AG08396 (cell line): ENCODE measurements at places on chromosomes 6 and 20.

DNA sequence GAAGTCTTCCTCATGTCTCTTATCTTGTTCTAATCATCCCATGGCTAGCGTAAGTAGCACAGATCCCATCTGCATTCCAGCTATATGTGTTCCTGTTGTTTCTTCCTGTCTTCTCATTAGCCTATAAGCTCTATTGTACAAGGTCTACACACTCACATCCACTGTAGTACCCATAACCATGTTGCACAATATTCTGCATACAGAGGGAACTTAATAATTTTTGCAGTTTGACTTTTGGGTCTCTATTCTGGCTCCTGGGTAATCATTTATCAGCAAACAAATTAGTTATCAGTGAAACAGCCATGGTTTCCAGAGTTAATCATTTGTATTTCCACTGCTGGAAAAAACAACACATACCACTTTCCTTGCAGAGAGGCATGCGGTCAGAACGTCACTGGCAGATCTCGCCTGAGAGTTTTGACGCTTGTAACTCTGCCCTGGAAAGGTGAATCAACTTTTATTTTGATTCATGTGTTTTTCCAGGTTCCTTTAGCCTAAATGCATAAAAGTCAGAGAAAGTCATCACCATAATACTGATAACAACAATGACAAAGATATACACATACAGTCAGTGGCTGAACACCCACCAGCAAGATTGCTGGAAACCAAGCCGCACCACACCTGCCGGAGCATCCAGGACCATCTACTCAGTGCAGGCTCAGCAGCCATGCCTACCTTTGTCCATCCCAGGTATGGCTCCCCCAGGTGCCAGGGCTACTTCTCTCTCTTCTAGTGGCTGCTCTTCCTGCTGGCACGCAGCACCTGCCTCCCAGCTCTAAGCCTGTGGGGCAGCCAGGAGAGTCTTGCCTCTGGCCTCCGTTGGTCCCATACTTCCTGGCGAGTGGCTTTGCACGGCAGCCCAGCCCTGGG lies 158.2 kb downstream of the QRSL1 start:
- no peak for DNase-seq

GRCh38 chr20:36991703-36992102 lies 40.2 kb upstream of the SAMHD1 start:
- no peak for DNase-seq

DNA sequence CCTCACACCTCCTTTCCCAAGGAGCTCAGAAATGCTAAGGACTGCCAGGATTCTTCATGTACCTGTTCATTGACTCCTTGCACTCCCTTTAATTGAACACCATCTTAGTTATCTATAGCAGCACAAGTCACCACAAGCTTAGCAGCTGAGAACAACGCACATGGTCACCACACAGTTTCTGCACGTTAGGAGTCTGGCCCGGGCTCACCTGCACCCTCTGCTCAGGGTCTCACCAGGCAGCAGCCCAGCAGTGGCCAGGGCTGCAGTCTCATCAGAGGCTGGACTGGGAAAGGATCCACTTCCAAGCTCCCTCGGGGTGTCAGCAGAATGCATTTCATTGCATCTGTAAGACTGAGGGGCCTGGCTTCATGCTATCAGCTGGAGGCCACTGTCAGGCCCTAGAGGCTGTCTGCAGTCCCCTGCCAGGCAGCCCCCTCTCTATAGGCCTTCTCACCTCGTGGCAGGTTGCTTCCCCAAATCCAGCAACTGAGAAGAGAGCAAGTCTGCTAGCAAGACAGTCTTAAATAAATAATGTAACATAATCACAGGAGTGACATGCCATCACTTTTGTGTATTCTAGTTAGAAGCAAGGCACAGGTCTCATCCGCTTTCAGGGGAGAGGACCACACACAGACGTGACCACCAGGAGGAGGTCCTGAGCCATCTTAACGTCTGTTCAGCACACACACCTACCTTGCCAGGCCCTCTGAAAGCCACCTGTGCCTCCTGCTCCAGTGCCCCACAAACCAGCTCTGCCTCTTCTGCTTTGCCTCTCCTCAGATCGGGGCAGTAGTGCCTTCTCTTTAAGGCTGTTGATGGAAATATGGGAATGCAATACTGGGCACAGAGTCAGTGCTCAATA lies 165.2 kb upstream of the CST7 start:
- no peak for DNase-seq

DNA sequence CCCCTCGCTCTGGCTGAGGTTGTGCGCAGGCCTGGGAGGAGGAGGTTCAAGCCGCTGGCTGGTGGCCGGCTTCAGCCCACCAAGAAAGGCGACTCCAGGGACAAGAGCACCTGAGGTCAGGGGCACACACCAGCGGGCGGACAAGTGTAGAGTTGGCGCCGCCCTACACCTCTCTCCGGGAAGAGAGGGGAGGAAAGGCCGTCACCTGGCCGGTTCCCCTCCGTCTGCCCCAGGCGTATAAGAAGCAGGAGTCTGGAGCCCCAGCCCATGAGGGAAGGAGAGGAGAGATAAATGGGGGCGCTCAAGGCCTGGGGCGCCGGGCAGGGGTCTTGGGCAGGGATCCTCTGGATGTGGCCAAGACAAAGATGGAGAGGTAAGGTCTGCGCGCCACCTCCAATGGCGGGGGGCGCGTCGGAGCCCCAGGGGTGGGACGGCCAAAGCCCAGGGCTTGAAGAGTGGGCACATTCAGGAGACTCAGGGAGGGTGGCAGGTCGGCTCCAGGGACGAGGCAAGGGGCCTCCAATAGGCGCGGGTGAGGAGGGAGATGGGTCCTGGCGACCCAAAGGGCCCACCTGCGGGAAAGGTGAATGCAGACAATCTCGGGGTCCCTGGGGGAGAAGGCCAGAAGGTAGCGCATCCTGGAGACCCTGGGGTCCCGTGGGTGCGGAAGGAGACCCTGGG lies 826 bp downstream of the RIMS4 start:
- no peak for DNase-seq

- no peak for DNase-seq
These were observed 43.7 kb downstream of the GRM4 start for GRCh38 chr6:34102099-34102656.

DNA sequence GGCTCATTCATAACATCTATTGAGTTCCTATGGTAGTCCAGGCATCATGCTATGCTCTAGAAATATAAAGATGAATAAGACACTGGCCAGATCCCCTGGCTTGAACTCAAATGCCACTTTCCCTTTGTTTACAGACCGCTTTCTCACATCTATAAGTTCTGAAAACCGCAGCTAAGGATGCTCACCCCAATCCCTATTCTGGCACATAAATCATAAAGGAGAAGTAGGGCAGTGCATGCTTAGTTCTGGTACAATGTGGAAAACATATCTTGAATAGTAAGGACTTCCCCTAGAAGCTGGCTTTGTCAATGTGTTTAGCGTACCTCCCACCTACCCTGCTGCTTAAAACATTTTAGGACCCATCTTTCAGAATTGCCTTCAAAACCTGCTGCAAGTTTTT lies 26.4 kb downstream of the MRS2 start:
- no peak for DNase-seq

GRCh38 chr20:63321148-63321831 lies 28.3 kb downstream of the COL20A1 start:
- DNase-seq = peak; percentile 79

GRCh38 chr6:118905851-118906250 lies 11.9 kb downstream of the ASF1A start:
- no peak for DNase-seq

DNA sequence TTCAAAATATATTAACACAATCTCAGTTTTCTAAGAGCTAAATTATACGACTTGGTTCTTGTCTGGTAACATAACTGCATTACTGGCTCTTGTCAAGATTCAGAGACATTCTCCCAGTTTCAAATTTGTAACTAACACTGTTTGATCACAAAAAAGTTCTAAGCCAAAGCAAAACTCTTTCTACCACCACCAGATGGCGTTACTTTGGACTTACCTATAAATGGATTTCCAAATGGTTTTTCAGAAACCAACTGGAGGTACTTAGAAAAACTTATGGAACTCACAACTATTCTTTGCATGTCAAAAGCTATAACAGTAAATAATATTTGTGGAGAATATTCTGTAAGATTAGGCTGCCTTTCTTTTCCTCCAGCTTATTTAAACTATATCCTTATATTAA lies 34.2 kb upstream of the GFRAL start:
- no peak for DNase-seq

DNA sequence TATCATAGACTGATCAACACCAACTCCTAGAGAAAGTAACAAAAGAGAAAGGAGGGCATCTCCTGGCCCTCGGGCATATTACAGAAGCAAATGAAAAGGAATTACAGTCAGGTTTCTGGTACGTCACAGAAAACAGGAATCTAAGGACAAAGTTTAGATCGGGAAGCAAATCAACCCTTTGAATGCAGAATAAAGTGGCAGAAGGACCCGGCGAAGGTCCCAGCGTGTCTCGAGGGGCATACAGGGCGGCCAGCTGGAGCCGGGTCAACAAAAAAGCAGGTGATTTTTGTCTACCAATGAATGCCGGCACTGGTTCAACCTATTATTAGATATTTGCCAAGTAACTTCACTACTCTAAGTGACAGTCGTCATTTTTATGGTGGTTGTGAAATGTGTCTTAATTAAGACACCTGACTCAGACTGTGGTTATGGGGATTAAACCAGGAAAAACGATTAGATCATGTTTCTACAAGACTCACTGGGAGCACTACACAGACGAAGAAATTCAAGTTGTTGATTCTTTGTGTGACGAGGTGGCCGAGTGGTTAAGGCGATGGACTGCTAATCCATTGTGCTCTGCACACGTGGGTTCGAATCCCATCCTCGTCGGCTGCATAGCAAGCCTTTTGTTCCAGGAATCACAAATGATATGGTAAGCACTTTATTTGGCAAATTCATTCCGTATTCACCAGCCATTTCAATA lies 12.4 kb upstream of the ZSCAN9 start:
- peak; percentile 82 for DNase-seq

DNA sequence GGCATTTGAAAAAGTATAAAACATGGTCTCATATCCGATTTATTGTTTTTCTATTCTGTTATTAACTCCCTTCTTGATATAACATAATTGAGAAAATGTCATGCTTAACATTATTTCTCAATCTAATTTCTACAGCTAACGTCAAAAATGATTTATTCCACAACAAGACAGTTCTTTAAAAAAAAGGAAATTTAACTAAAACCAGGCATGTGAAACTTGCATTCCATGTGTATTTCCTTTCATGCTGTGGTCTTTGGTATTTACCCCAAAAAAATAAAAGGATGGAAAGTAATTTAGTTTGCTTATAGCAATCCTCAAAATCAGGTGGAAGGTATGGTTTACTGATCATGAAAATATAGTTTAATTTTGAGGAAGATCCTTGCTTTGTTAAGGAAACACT lies 142.8 kb downstream of the COL21A1 start:
- no peak for DNase-seq

DNA sequence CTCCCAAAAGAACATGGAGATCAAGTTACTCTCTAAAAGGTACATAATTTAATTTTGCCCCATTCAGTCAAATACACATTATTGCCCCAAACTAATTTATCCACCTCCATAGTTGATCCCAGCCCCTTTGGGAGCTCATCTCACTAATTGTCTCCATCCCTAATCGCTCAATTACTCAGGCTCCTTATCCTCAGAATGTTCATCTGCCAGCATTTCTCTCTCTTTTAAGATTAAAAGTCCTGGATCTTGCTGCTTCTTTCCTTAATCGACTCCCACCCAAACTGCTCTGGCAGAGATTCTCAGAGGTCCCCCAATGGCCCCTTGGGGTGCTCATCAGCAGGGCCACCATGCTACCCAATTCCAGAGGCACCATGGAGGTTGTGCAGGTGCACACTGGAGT lies 18.4 kb upstream of the NNAT start:
- no peak for DNase-seq

GRCh38 chr20:53036992-53037391 lies 64.8 kb downstream of the TSHZ2 start:
- no peak for DNase-seq

- no peak for DNase-seq
These were observed 18.3 kb downstream of the SERPINB9 start for GRCh38 chr6:2884804-2885203.

DNA sequence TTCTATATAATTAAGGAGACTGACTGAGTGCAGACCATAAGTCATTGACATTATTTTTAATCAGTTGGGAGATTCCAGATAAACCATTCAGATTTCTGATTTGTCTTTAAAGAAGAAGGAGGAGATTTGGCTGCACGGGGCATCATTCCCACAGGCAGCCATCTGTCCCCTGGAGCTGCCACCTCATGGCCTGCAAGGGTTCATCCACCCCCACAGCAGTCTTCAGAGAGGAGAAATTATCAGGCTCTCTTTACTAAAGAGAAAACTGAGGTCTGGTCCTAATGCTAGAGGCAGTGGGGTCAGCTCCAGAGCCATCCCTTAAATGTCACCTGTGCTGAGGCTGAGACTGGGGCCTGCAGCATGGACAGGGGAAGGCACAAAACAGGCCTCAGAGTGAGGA lies 501.3 kb upstream of the SULF2 start:
- DNase-seq = no peak

- DNase-seq = no peak
These were observed 370.8 kb upstream of the JARID2 start for GRCh38 chr6:14874975-14875480.

DNA sequence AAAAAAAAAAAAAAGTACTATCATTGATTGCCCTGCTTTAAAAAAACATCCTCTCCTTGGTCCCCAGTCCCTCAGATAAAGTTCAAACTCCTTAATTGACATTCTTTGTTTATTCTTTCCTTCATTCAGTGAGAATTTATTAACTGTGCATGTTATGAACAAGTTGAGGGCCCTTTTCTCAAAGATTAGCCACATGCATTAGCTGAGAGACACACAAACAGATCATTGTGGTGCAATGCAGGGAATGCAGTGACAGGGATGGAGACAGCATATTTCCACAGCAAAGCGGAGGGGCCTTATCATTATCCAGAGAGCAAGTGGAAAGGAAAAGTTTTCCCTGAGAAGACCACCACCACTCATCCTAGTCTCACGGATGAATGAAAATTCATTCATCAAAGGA lies 21.9 kb upstream of the IPCEF1 start:
- peak; percentile 20 for DNase-seq

DNA sequence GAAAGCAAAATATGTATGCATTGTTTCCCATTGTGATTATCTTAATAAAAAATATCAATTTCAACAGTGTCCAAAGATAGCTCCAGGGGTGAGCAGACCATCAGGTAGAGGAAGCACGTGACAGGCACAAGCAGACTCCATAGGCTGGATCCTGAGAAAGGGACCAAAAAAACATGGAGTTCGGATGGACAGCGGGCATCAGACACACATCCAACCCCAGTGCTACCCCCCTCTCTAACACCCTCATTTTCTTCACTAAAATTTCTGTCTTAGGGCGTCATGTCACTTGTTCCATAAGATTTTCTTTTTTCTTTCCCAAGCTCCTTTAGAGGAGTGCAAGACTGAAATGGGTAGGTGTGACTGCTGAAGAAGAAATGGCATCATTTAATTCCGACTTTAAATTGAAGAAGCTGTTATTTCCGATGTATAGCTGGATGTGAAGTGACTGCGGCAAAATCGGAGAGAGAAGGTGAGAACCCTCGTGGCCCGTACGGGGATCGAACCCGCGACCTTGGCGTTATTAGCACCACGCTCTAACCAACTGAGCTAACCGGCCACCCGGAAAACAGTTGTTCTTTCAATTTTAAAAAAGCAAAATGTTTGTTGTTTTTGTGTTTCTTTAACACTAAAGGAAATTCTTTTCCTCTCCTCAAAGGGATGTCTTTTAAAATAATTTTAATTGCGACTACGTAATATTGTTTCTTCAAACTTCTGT lies 10.3 kb upstream of the PRSS16 start:
- DNase-seq = peak; percentile 51
